ENCODE measurements at places on chromosomes 12 and 14.

GRCh38 chr12:128813392-128813791 lies 10.4 kb downstream of the SLC15A4 start:
- DNase-seq, result no peak

GRCh38 chr12:26238341-26239121 lies 43.2 kb downstream of the SSPN start:
- DNase-seq, result no peak

DNA sequence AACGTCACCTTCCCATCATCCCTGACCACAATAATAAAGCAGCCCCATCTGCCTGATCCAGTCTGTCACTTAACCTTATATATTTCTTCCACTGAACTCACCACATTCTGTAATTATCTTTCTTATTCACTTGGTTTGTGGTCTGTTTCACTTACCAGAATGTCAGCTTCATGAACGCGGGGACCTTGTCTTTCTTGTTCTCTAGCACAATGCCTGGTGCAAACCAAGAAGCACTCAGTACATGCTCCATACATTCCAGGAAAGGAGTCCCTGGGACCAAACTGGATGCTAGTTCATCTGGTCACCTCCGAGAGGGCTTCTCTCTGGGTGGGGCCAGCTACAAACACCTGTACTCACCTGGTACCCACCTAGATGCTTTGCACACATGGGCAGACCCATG lies 17.4 kb upstream of the ANKRD33 start:
- DNase-seq, result no peak

DNA sequence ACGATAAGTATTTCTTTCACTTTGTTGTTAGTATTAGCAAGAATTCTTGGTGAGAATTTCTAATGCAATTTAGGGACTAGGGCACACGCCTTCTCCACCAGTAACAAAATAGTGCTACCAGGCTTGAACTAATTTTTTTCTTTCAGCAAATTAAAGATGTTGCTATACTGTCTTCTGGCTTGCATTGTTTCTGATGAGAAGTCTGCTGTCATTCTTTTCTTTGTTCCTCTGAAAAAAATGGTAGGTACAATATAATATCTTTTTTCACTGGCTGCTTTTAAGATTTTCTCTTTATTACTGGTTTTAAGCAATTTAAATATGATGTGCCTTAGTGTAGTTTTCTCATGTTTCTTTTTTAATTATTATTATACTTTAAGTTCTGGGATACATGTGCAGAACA lies 171.2 kb downstream of the PCNX1 start:
- no peak for DNase-seq

- DNase-seq, result no peak
These were observed 966.1 kb downstream of the FSCB start for GRCh38 chr14:43540948-43541347.

DNA sequence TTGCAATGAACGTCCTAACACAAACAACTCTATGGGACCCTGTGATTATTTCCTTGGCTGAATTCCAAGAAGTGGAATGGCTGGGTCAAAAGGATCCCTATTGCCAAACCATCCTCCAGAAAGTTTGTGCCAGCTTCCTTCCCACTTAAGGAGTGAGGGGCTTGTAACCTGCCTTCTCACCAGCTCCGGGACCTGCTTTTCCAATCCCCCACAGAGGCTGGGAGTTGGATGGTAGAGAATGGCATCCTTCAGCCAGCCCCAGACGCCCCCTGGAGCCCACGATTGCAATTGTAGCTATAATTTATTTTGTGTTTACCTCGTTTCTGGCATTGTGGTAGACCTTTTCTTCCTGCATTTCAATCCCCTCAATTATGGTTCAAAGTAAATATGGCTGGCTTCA lies 9.7 kb upstream of the ZDHHC22 start:
- no peak for DNase-seq

DNA sequence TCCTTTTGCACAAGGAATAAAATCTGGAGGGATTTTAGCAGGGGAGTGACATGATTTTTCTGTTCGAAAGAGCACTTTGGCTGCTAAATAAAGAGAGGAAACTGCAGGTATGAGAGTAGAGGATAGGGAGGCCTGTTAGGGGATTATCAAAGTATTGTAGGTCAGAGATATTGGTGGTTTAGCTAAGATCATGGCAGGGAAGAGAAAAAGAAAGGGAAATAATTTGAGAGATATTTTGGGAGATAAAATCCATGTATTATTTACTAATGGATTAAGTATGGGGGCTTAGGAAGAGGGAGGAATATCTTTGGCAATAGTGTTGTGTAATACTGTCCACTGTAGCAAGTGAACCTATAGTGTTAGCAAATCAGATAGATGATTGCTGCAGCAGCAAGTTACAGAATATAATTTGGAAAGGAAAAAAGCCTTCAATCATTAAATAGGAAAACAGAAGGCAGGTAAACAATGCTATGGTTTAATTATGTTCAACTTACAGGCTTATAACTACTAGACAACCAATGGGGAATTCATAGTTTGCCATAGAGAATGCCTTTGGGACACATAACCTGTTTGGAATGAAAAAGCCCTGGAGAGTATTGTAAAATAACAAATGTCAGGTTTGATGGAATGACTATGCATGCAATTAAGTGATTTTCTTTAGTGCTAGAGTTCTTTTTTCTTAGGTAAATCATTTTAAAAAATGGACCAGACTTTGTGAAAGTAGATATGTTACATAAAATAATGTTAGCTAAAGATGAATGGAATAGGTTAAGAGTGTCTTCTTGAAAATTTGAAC lies 50.5 kb downstream of the ADIPOR2 start:
- no peak for DNase-seq

- no peak for DNase-seq
These were observed 15.3 kb downstream of the CCDC88C start for GRCh38 chr14:91402348-91402747.

GRCh38 chr14:62943202-62943601 lies 102.1 kb downstream of the KCNH5 start:
- no peak for DNase-seq

DNA sequence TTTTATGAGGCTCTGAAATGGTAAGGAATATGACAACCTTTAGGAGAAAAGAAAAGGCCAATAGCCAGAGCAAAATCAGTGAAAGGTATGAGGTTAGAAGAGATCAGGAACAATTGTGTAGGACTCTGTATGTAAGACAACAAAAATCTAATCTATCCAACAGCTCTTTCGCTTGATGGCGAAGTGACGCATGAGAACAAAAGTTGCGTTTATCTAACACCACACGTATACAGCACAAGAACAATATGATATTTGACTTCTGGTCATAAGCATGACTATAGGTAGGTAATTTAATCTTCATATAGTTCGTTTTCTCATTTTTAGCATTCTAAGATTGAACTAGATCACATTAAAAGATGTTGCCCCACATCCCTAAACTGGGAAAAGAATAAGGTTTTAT lies 1.5 kb downstream of the CLECL1 start:
- no peak for DNase-seq

DNA sequence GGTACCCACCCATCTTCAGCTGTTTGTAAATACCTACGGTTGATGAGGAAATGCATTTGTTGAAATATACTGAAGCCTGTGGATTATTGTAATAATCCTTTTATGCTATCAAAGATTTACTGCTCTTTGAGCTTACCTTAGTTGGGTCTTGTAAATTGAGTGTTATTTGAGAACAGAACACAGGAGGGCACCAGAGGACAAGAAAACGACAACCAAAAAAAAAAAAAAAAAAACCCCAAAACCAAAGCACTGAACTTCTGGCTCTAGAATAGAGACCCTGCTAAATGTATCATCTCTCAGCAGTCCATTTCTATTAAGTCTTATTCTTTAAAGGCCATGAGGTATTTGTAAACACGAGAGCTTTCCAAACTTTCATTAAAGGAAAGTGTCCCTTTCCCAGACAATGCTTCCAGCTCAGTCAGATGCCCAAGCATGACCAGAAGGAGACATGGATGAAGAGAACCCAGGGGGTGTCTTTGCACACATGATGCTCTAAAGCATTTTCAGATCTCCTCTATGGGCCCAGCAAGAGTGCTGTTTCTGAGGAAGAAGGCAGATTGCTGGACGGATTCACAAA lies 763.9 kb downstream of the NRXN3 start:
- no peak for DNase-seq

- no peak for DNase-seq
These were observed 547 bp upstream of the PYGL start for GRCh38 chr14:50944647-50945413.

- peak; percentile 71 for DNase-seq
These were observed 20.1 kb upstream of the CCDC63 start for GRCh38 chr12:110826592-110827200.

- no peak for DNase-seq
These were observed 132.0 kb upstream of the CCND2 start for GRCh38 chr12:4141348-4142270.

GRCh38 chr14:75989134-75989533 lies 3.6 kb downstream of the IFT43 start:
- DNase-seq, result no peak

DNA sequence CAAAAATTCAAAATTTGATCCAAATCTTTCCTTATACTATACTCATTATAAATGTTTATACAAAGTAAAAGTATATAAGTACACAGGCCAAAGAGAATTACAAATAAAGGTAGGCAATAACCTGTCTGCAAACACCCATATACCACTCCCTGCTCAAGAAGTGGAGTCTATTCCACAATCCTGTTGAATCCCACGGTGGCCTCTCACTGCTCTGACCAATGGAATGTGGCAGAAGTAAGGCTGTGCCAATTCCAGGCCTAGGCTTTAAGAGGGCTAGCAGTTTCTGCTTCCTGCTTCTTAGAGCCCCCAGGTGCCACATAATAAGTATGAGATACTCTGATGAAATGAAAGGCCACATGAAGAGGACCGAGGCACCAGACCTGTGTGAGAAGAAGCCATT lies 79.8 kb upstream of the CFL2 start:
- DNase-seq, result no peak

GRCh38 chr14:89955022-89955744 lies 544 bp upstream of the TDP1 start:
- no peak for DNase-seq

- no peak for DNase-seq
These were observed at the start of gene PPM1H for GRCh38 chr12:62934799-62935674. PPM1H (minus strand) TSS chr12:62935150; CDS start chr12:62934736, 414 bp downstream.

- DNase-seq, result no peak
These were observed 138.5 kb upstream of the NOS1 start for GRCh38 chr12:117499759-117500485.

- no peak for DNase-seq
These were observed 23.0 kb downstream of the SAMD15 start for GRCh38 chr14:77400216-77400615.

DNA sequence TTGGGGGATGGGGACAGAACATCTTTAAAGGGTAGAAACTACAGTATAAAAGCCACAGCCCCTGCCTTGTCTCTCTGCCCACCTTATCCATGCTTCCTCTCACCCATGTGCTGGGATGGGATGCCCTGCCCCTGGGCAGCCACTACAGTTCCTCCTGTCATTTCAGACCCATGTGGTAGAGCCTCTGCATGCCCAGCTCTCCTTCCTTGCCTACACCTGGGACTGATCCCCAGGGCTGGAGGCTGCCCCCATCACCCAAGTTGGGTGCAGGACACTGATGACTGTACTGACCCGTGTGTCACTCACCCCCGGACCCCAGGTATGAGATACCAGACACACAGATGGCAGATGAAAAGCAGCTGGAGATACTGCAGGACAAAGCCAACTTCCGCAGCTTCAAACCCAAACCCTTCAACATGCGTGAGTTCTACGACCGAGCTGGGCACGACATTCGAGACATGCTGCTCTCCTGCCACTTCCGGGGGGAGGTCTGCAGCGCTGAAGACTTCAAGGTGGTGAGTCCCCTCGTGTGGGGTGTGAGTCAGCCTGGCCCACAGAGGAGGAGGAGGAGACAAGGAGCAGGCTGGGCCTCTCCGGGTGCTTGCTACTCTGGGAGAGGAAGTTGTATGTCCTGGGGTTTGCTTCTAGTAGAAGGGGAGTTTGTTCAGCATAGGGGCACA lies 2.2 kb downstream of the ASIC1 start:
- no peak for DNase-seq

DNA sequence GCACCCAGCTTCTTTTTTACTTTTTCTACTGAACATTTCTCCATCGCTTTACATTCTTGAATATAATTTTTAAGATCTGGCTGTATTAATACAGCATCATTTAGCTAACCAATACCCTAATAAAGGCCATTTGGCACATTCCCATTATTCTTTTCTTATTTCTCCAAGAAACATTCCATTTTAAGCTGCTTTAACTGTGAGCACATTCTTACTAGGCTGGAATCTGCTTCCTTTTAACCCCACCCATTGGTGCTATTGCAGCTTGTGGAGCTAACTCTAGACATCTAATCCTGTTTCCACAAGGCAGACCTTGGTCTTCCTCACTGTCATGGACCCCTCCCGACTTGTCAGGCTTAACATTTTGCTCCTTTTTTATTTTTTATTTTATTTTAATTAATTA lies 15.2 kb downstream of the CALM1 start:
- no peak for DNase-seq

DNA sequence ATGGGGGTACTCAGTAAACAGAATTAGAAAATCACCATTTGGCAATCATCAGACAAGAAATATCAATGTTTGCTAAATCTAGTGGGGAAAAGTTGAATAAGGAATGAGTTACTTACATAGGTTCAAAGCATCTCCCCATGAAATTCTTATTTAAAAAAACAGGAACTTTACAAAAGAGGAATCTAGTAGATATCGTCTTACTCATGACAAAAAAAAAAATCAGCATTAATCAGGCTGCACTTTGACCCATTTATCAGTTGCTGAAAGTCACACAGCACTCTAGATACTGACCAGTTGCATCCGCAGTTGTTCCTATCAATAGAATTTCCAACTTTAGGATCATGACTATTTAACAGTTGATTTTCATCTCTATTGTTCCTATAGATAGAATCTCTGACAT lies 5.8 kb upstream of the DICER1 start:
- no peak for DNase-seq

DNA sequence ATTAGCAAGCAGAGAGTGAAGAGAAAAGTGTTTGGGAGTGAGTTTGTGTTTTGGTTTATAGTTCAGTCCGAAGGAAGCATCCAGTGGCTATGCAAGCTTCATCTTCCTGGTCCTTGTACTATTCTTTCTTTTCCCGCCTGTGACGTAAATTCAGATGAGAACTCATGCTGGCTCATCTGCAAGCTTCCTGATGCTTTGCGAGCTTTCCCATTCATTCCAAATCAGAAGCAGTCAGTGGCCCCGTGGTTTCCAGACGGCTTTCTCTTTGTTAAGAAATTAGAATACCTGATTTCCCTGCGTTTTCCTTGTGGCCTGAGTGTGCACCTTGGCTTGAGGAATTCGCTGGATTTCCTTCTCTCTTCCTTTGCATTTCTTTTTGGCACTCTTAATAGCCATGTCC lies 89.5 kb downstream of the TESC start:
- no peak for DNase-seq

DNA sequence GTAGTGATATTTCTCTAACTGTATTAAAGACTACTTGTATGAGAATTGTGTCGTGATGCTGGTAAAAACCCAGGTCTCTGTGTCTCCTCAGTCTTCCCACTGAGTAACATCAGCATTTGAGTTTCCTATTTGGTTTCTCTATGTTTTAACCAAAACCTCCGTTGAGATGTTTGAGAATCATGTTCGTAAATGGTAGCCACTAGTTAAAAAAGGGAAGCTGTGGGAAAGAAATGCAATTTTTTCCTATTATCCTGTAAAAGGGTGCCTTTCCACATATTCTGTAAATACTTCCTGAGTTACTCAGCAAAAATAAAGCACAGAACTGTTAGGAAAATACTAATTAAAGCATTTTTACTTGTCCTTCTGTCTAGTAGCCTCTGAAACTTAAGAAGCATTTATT lies 7.0 kb downstream of the CLEC1B start:
- no peak for DNase-seq
